Panc1 (cell line): ENCODE measurements at places on chromosomes 1 and 21.

DNA sequence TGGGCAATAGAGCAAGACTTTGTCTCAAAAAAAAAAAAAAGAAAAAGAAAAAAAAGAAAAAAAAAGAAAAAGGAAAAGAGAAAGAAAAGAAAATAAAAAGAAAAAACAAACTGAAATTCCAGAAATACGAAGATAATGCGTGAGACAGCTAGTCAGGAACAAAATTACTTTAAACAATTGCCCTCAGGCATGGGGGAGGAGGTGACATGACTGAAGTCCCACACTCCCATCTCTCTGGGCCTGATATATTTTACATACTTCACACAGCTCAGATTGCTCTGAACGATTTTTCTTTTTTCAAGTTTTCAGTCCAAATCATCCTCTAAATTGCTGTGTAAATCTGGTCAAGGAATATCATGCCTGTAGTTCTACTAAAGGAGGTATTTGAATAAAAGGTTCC lies 409.5 kb upstream of the DEPDC1 start:
- no peak for DNase-seq

DNA sequence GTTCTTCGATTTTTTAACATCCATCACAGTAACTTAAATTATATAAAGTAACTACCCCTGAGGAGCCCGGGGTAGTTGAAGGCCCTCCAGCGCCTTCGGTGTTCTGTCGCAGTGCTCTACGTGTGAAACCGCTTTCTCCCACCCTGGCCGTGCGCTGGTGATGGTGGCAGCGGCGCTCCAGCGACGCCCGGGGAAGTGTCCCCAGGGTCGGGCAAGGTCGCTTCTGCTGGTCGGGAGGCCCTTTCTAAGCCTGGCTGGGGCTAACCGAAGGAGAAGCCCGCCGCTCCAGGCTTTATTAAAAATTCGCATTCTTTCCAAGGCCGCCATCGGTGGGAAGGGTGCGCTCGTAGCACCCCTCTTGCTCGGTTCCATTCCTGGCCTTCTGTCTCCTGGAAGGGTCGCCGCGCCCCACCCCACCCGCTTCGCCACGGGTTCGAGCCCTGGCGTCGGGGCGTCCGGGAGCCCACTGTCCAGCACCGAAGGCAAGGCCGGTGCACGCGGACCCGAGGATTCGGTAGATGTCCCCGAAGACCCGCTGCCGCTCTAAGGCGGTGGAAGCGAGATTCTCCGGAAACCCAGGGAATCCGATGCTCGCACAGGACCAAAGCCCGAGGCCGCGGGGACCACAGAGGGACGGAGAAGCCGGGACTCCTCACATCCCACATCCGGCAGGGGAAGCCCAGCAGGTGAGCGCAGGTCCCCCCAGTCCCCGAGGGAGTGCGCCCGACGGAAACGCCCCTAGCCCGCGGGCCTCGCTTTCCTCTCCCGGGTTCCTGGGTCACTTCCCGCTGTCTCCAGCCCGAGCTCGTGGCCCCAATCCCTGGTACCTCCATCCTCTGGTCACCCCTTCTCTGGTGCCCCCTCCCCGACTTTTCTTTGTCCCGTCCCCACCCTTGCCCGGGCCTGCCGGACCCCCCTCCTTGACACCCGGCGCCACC lies 685 bp upstream of the RIPPLY3 start:
- no peak for DNase-seq

DNA sequence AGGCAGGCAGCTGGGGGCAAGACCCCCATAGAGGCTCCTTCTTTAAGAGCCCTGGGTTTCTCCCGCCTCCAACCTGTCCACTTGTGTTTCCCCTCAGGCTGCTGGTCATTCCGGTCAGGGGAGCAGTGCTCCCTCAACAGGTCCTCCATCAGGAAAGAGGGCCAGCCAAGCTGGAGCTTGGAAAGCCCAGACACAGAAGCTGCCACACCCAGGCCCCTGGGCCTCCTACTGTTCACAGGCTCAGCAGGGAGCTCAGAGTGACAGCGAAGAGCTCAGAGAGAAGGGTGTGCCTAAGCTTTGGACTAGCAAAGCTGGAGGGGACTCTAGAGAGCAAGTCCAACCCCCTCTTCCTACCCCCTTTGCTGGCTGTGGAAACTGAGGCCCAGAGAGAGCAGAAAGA lies 10.3 kb upstream of the CDCP2 start:
- DNase-seq = no peak

- DNase-seq = no peak
Observed at GRCh38 chr1:17688217-17688810, 66.8 kb upstream of the ACTL8 start.

- DNase-seq = no peak
Observed at GRCh38 chr1:33327587-33328325, 6.9 kb upstream of the A3GALT2 start.

- DNase-seq = no peak
Observed at GRCh38 chr1:86507935-86508582, 38.8 kb upstream of the CLCA4 start.

GRCh38 chr1:226574591-226575435 lies 26.2 kb downstream of the STUM start:
- no peak for DNase-seq

DNA sequence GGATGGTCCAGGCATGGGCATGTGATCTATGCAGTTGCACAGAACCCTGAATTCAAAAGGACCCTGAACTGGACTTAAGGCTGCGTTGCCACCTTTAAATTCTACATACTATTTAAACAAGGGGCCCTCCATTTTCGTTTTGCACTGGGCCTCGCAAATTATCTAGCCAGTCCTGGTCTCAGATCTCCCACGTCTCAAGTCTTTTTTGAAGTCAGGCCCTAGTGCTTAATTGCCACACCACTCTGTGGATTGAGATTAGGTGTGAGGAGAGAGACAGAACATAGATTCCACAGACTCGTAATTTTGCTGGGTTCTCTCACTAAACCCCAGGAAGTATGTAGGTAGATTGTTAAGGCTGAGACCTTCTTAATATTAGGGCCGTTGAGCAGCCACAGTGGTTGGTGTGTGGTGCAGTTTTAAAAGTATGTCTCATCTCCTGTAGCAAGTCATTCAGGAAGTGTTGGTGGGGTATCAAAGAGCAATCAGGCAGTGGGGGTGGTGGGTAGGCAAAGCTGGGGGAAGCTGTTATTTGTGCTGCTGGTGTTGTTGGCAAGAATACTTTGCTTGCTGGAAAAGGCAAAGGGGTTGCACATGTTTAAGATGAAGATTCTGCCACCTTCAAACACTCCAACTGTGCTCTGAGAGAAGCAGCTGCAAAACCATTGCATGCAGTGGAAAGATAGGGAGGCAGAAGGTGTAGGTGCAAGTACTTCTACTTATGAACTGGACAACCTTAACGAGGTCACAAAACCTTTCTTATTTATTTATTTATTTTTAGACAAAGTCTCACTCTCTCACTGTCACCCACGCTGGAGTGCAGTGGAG lies 11.2 kb downstream of the CD84 start:
- DNase-seq = no peak

DNA sequence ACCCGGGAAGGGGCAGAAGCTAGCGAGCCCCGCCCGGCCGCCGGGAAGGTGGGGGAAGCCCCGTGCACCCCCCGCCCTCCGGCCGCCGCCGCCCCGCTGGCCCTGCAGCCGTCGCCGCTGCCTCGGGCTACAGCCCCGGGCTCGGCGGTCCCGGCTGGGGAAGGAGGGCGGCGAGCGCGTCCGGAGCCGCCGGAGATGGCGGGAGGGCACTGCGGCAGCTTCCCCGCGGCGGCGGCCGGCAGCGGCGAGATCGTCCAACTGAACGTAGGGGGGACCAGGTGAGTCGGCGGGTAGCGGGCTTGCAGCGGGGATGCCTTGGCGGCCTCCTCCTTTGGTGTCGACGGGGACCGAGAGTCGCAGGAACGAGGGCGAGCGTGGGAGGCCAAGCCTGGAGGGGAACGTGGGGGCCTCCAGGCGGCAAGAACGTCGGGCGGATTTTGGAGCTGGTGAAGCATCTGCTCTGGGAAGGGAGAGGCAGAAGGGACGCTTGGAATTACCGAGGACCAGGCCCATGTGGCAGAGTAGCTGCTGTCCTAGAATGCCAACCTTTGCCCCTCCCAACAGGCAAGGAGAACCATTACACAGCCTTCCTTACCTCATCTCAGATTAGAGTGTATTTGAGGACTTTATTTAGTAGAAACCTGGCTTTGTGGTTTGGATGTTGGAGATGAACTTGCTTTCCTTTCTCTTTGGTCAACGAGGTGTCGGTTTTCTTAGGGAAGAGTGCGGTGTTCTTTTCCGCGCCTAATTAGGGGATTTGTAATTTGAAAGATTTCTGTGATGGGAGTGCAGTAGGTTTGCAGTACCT lies 591 bp downstream of the KCTD3 start:
- DNase-seq = peak; percentile 42

DNA sequence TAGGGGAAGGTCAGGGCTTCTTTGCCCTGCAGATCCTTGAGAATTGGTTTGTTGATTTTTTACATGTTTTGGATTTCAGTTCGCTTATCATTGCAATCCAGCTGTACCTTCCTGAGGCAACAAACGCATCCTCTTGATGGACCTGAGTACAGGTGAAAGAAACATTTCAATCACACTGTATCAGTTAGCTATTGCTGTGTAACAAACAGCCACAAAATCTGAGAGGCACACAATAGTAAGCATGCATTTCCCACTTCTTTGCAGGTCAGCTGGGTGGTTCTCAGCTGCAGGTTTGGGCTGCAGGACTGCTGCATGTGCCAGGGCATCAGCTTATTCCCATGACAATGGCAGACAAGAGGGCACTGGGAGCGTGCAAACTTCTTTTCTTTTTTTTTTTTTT lies 586.4 kb downstream of the MATN1 start:
- no peak for DNase-seq

DNA sequence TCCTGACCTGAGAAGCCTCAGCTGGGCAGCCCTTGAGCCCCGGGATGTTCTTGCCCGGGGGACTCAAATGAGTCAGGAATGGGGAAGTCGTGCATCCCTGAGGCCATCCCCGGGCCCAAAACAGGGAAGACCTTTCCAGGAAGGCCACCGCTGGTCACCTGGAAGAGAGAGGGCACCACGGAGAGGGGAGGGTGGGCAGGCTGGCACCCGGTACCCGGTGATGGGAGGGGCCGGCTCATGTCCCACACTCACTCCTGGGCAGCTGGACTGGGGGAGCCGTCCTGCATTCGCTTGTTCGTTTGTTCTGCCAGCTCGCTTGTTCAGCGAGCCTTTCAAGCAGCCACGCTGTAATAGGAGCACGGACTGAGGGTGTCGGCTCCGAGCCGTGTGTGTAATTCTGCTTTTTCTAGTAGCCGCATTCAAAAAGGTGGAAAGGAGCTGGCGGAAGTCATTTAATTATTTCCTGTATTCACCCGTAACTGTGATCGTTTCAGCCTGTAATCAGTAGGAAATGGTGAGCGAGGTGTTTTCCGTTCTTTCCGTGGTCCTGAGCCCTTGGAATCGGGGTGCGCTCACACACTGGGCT lies 48.4 kb upstream of the CCDC27 start:
- no peak for DNase-seq

- no peak for DNase-seq
Observed at GRCh38 chr1:58997060-58997411, 213.2 kb upstream of the JUN start.

- no peak for DNase-seq
Observed at GRCh38 chr1:161223805-161224694, 622 bp upstream of the APOA2 start.

DNA sequence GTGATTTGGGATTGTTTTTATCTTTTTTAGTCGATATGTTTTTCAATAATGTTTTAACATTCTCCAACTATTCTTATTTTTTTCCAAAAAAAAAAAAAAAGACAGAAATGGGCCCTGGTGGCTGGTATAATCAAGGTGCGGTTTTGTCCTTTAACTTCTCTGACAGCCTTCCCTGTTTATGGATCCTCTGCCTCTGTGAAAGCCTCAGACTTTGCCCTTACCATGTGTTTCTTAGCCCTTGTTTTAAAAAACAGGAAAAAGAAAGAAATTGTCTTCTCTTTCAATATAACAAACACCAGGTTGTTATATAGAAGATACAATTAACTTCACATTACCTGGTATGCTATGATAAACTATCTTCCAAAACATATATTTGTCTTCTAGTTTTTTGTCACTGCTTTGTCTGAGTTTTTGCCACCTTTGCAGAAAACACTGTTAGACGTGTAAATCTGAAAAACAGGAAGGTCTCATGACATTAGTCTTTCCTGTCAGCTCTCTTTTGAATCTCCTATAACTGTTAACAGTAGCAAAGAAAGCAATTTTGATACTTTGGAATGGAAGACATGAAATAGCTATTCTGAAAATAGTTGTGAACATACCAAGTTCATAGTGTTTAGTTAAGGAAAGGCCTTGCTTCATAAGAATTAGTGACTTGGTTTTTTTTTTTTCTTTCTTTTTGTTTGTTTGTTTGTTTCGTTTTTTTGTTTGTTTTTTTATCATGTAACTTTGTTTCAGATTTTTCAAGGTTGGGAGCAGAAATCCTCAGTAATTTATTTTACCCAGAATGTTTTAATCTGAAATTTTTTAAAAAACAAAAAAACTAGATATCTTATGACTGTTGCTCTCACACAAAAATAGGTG lies 31.7 kb upstream of the CACYBP start:
- DNase-seq = no peak

DNA sequence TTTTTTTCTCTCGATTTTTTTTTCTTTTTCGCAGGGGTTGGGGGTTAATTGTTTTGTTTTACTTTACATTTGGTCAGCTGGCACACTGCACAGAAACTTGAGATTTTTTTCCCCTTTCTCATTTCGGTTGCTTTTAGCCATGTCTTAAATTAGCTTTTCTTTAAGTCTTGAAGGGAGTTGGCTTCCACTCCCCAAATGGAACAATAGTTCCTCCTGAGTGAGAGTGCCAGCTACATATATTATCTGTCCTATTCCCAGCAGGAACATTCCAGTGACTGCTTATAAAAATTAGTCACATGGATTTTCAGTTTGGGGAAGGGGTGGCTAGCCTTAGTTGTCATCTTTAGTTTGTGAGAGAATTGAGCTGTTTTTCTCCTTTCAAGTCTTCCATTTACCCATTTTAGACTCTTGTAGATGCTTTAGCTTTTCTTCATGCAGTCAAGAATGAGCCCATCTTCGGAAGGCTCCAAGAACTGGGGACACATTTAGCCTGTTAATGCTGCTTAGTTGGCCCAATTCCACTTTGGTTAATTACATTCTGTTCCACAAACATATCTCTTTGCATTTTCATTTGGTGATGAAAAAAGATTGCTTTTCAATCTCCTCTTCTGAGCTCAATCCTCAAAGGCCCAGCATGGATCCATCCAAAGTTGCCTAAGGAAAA lies 510.1 kb upstream of the CXADR start:
- no peak for DNase-seq

- DNase-seq = no peak
Observed at GRCh38 chr1:240342251-240342625, 250.6 kb downstream of the FMN2 start.

DNA sequence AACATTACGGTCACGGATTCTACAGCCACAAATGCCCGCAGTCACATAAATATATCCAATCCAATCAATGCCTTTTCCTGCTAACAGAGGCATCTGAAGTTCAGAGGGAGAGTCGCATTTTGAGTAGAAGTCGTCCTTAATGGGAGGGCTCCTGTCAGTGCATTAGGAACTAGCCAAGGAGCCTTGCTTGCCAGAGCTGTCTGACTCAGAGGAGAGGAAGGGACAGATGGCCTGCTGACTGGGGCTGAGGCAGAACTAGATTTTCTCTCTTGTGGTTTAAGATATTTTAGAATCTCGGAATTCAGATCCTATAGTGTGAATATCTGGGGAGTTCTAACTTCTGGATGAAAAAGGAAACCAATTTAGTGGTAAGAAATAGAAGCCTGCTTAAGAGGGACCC lies 10.6 kb downstream of the XKR8 start:
- DNase-seq = no peak
